ENCODE measurements at places on chromosomes 16 and 17.

DNA sequence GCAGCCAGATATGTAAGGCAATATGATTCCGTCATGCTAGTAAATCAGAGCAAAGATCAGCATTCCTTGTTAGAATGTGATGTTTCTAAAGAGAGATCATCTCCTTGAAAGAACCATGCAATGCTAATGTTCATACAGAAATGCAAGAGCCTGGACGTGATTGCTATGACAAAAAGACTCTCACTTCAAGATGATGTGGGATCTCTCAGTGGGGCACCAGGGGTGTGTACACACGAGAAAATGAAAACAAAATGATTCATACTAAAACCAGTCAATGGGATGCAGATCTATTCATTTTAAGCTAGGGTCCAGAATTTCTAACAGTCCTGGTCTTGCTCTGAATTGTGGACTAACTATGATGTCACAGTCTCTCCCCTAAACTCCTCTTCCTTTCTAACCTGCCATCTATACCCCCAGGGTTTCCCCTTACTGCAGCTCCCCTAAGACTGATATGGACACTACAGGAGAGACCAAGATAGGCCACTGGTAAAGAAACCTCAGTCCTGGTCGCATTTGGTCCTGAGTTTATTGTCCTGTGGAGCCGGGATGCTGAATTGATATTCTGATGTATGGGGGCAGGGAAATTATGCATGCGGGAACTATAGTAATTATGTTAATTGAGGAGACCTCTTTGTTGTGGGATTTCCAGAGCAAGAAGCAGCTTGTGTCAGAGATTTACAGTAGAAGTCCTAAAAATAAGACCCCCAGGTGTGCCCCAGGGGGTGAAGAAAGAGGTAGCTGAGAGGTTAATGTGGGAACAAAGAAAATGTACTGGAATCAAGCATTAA is 179.0 kb downstream of the PMP22 start:
- DNase-seq: no peak

GRCh38 chr16:67882374-67883145 is 2.1 kb upstream of the NRN1L start:
- no peak for DNase-seq

DNA sequence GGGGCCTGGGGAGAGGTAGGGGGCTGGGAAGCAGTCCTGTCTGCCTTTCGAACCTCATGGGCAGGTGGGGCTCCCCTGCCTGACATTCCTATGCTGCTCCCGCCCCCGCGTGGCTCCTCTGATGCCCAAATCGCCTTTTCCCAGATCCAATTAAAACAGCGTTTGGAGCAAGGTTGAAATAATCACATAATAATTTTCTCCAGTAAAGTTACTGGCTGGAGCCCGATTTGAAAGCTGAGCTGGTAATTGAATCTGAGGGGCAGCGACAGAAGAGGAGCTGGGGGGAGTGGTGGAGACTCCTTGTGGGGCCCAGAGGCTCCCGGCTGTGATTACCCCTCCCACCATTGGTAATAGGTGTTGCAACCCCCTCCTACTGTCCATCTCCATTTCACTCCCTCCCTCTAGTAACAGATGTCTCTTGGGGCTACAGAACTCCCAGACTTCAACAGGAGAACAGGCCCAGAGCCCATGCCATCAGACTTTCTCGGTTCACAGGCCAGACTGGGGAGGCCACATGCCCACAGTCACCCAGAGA is 38.9 kb upstream of the C1QL1 start:
- peak; percentile 34 for DNase-seq

DNA sequence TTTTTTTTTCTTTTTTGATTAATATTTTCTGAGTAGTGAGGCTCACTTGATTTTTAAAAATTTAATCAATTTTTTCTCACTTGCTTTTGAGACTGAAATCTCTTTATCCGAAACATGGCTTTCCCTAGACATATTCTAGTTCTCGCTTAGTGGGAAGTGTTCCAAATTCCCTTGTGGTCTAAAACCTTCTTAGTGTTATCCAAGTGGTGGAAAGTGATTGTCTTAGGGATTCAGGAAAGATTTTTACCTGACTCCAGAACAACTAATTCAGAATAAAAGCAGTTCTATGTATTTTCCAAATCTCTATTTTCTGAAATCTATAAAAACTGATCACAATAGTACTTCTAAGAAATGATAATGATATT is 178.8 kb downstream of the MAP2K6 start:
- no peak for DNase-seq

- DNase-seq: no peak
Measured at GRCh38 chr16:56779906-56780305, 50.0 kb downstream of the NUP93 start.

DNA sequence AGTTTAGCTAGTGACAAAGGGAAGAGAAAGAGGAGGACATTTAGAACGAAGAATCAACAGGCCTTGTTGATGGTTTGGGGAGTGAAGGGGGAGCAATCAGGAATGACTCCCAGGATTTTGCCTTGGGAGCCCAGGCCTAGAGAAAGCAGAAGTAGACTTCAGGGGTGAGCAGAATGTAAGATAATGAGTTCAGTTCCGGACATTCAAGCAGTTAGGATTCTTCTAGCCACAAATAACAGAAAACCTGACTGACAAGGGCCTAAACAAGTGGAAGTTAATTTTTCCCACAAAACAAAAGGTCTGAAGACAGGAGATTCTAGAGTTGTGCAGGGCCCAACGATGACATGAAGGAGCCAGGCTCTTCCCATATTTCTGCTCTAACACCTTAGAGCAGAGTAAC is 45.9 kb downstream of the SKAP1 start:
- DNase-seq: no peak

DNA sequence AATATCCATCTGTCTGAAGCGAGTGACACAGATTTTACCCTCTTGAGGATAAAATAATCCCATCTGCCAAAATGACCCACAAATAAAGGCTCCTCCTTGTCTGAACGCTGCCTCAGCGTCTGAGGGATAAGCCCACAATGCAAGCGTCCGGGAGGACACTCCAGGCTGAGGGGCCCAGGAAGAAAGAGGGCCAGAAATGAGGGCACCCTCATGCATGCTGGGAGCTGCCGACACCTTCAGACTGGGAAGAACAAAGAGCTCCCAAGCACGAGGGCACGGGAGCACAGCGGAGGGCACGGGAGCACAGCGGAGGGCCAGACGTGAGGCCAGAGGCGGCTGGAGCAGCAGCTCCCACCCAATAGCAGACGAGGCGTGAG is 126.9 kb downstream of the ZNF778 start:
- no peak for DNase-seq

DNA sequence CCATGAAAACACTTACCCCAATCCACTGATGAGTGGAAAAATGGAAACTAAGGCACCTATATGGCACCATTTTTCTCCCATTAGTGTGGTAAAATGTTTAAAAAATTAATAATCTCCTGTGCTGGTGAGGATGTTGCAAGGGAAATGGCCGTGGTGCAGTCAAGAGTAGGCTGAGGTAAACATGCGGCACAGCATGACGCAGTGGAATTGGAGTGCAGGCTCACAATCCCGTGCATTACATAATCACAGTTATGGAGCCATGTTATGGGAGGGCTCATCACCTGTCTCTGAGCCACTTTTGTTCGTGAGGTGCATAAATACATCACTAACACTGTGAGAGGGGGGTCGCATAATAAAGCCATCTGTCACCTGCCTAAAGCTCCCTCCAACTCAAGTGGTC is 164.4 kb upstream of the XYLT1 start:
- DNase-seq: no peak

GRCh38 chr17:8421571-8421970 is 14.1 kb upstream of the NDEL1 start:
- no peak for DNase-seq

DNA sequence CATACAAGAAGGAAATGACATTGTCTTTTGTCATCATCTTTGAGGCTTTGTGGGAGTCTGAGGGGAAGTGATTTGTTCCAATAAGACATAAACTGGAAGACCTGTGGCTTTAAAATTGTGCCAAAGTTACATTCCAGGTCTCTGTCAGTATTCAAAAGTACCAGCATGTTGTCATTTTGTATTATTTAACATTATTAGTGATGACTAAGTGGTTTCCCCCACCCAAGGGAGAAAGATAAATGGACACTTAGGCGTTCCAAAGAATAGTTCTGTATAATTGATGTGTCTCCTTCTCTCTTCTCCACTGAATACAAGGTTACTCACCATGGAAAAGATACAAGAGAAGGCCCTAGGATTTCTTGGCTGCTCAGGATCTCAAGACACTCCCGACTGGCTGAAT is 3.8 kb downstream of the CFAP97D1 start:
- peak; percentile 58 for DNase-seq

GRCh38 chr17:82930043-82930923 is 90.5 kb upstream of the ZNF750 start:
- DNase-seq: no peak

GRCh38 chr16:79726902-79727301 is 126.4 kb upstream of the MAF start:
- no peak for DNase-seq

- DNase-seq: peak; percentile 78
Measured at GRCh38 chr16:22092143-22092933, at the start of gene VWA3A. Gene VWA3A, plus strand, starts transcription at chr16:22092541. Its CDS starts 97 bp downstream, at chr16:22092638.

- no peak for DNase-seq
Measured at GRCh38 chr17:13705221-13705620, 103.5 kb upstream of the HS3ST3A1 start.

GRCh38 chr16:76780556-76780955 is 410.4 kb upstream of the MON1B start:
- no peak for DNase-seq

GRCh38 chr17:58822148-58823050 is 66.7 kb downstream of the PPM1E start:
- no peak for DNase-seq

DNA sequence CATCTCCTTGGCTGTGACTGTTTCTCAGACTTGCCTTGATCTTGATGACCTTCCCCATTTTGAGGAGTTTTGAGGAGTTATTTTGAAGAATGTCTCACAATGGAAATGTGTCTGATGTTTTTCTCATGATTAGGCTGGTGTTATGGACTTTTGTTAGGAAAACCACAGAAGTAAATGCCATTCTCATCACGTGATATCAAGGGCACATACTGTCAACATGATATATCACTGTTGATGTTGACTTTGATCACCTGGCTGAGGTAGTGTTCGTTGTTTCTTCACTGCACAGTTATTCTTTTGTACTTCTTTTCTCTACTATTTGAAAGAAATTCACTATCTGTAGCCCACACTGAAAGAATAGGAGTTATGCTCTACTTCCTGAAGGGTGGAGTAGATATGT is 194.7 kb upstream of the MPHOSPH6 start:
- no peak for DNase-seq

DNA sequence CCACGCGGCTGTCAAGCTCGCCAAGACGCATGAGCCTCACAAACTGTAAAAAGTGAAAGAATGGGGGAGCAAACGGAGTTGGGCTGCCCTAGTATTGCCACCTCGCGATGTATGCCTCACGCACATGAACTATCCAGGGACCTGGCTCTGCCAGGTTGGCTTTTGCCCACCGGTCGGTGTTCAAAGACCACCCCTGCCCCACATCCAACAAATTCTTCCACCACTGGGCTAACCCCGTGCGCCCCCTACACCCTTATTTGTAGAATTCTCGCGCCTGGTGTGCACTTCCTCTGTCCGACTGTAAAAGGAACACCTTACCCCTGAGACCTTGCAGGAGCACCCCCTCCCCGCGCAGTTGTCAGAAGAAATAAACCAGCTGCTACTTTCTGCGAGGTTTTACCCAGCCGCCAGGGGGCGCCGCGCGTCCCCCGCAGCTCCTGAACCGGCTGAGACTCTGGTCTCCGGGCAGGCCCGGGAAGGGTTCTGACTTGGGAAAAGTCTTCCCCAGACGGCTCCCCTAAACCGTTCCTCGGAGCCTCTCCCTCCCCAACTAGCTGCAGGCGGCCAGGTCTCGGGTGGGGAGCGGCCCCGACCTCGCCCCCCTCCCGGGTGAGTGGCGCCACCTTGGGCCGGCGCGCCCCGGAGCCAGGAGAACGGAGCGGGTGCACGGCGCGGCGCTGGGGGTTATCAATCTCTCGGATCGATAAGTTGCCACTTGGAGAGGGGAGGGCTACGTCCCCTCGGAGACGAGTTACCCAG is 1.7 kb upstream of the ZNF423 start:
- peak; percentile 78 for DNase-seq

- DNase-seq: peak; percentile 89
Measured at GRCh38 chr17:79045842-79046196, 21.9 kb downstream of the C1QTNF1 start.

DNA sequence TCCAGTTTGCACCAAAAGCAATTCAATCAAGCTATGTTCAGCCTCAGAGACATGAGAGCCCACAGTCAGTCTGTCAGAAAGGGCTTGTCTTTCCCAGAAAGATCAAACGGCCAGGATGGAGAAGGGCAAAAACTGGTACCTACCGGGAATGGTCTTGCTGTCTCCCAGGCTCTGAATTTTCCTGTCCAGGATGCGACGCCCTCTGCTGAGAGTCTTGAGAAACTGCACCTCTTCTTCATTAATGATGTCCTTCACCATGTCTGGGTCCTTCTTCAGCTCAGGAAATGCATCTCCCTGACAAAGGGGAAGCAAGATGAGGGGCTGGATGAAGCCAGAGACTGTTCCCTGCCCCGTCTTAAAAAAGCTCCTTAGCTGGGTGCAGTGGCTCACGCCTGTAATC is 15.8 kb upstream of the EXOSC6 start:
- peak; percentile 60 for DNase-seq

- no peak for DNase-seq
Measured at GRCh38 chr17:66425756-66426396, 123.5 kb downstream of the PRKCA start.

DNA sequence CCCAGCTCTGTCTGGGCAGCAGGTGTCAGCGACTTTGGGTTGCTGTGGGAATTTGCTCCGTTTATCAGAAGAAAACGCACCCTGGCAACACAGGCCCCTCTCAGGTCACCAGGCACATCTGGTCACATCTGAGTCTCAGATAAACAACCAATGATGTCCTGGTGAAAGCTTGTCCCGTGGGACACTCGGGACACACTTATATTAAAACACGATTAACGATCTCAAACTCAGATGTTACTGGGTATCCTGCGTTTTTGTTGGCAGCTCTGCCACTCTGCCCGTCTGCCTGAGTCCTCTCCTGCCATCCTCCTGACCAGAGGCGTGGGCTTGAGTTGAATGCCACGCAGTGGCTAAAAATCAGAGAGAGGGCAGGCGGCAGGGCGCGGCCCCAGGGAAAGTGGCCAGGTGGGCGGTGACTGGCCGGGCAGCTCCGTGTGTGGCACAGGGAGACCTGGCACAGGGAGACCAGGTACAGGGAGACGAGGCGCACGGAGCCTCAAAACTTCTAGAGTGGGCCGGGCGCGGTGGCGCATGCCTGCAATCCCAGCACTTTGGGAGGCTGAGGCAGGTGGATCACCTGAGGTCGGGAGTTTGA is 2.1 kb downstream of the SECTM1 start:
- DNase-seq: no peak

DNA sequence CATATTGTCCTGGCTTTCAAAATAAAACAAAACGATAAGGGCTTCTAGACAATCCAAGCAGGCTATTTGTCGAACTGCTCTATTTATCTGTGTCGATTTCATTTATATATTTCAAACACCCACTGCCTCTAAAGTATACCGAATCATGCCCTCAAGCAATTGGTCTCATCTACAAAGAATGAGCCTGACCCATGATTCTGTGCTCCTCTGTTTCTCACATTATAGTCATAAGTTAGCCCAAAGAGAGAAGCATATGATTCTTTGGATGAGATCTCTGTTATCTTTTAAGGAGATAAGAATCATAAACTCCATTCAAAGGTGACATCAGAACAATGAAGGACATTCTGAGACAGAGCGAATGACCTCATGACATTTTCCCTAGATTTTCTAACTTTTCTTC is 191.1 kb downstream of the MAP2K6 start:
- DNase-seq: no peak

All from GM03348 (cell line).